ENCODE measurements at places on chromosomes 6 and 20.

DNA sequence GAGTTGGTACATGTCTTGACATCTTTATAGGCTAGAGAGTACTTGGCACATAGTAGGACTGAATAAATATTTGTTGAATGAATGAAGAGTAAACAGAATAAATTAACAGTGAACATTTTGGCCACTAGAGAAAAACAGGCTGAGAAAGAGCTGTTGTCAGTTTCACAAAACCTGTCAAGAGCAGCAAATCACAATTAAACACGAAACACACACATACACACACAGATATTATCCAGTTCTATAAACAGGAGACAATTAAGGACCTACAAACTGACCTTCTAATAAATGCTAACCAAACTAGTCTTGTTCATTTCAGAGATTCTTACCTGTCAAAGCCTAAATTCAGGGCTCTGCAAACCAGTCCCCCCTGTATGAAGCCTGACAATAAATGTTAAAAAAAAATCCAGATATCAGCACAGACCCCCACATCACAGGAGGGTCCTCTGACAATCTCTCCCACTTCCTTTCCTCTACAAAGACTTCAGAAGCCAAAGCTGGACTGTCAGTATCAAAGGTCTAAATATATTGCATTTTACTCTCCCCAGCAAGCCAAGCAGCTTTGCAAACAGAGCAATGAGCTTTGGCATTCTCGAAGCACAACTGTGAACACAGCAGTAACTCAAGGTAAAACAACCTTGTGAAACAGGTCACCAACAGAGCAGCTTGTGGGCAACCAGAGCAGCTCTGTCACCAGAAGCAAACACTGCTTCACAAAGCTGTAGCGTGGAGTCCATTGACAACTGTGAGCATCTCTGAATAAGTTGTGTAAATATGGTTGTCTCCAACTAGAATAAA, 229.9 kb downstream of the TBXT start:
- DNase-seq: no peak

DNA sequence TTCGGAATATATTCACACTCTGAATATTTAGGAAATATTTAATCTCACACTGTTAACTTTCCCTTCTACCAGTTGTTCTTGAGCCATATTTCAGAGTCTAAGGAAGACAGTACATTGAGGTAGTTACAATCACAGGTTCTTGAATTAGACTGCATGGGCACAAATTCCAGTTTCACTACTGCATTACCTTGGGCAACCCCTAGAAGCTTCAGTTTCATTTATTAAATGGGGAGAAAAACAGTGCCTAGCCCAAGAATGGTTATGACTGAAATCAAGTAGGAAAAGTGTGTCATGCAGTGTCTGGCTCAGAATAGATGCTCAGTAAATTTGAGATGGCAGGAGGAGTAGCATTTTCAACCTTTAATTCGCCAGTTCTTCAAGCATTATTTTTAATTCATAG, 124.5 kb upstream of the SAMD5 start:
- DNase-seq: no peak

DNA sequence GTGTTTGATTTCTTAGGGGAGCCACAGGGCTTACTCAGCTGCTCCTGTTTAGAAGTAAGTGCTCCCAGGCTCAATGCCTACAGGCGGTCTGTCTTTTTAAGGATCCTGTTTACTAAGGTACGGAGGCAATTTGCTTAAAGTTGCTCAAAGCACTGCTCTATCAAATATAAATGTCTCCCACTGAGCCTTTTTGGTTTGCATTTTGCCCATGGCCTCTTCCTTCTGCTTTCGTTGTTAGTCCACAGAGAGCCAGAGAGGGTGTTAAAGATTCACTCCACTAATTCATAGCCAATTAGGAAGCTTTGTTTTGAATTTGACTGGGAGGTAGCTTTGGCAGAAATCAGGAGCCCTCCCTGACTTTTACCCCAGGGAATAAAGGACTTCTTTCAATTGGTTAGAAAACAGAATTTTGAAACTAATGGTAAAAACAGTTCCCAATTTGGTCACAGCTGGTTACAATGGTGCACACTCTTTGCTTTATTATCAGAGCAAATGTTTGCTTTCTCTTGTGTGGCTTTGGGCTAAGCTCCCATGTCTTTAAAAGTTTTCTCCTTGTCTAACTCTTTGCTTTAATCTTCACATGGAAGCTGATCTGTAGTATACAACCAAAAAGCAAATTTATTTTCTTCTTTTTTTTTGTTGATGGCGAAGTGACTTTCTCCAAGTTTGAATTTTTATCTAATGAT, 126.2 kb downstream of the IMPG1 start:
- no peak for DNase-seq

DNA sequence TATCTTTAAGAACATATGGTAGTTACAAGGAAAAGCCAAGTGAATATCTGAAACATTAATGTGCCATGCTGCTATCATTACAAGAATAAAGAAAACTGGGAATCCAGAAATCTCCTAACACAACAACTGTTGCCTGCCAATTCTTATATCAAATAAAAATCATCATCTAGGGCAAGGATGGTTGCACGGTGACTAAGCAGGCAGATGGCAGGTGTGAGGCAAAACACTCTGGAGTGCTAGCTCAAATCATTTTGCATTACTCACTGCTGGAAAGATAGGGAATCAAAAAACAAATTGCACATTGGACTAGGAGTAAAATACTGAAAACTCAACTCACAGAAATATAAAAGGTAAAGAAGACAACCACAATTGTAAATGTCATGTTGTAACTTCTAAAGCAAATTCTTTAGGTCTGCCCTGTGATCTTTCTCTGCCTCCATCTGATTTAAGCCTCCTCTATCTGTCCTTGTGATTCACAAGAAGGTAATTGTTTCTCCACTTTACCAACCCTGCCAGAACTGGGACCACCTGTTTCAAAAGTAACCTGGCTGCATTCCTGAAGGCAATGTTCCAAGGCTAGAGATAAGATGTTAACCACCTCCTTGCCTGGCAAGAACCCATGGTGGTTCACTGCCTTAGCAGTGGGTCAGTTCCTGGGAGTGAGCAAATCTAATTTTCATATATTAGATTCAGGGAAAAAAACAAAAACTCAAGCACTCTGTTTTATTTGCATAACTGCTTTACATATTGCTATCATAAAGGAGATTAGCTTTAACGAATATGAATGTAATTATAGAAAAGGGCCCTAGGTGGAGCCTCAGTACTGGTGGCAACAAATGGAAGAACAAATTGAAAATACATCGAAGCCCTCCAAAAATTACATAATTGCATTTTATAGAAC, 33.1 kb upstream of the LCA5 start:
- peak; percentile 38 for DNase-seq

DNA sequence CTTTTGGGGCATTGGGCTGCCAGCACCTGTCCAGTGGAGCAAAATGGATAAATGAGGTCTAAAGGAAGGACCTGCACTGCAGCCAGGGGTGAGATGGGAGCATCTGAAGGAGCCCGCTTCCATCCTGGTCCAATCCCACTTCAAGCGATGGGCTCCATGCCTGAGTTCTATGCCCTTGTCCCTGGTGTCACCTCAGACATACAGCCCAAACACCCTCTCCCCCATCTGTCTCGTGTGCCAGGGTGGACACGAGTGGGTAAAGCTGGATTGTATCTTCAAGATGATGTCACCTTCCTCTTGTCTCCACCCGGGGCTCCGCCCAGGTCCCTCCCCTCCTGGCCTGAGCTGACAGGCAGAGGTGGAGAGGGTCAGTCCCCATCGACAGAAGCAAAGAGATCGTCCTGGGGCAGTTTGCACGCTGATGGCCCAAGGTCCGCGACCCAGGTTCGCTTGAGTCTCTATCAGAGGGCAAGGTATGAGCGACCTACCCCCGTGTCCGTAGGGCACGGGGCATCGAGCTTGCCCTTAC, 544 bp downstream of the SMIM29 start:
- peak; percentile 52 for DNase-seq

- DNase-seq: no peak
These were observed 81.9 kb upstream of the CCDC28A start for GRCh38 chr6:138691595-138692057.

GRCh38 chr20:56715309-56715708, 86.2 kb downstream of the TFAP2C start:
- no peak for DNase-seq

DNA sequence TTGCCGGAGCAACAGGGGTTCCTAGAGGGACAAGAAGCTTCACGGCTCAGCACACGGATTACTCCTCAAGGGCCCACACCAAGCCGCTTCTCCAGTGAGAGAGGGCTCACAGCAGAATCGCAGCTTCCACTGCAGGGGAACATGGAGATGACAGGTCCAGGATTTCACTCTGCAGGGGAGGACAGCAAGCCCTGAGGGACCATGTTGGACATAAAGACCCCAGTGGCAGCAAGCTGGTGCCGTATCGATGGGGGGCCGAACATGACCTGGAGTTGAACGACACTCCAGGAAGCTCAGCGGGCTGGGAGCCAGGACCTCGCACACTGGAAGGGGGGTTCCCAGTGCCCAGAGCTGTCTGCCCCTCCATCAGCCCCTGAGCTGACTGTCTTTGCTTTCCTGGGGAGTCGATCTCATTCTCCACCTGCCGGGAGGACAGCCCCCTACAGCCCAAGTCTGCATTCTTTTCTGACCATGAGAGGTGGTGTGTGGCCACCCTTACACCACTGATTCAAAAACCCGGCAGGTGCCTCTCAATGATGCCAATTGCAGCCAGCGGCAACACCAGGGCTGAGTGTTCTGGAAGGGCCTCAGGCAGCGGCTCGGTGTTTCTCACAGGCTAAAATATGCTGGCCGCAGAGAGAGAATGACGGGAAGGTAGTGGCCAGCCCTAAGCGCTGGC, 194.5 kb upstream of the CDH4 start:
- no peak for DNase-seq

GRCh38 chr6:158849899-158850806, 31.0 kb upstream of the EZR start:
- no peak for DNase-seq

DNA sequence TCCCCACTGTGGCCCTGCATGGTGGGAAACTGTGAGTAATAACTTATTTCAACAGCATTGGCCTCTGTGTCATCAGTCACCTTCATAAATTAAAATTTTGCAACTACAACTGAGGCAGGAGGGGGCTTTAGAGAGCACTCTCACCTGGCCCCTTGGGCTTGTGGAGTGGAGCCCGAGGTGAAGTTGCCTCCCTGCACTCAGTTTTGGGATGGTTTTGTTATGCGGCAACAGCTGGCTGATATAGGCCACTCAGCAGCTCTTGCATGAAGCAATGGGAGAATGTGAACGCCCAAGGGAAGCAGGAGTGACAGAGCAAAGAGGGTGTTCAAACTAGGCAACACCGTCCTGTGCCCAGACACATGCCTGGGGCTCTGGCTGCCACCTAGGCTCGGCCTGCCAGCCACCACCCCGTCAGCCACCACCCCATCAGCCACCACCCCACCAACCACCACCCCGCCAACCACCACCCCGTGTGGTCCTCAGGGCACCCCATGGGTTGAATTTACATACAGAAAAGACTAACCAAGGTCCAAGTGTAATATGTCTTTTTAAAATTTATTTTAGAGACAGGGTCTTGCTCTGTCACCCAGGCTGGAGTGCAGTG, 4.3 kb upstream of the GFRA4 start:
- no peak for DNase-seq

GRCh38 chr6:100845676-100846075, 35.5 kb downstream of the ASCC3 start:
- no peak for DNase-seq

- no peak for DNase-seq
These were observed 48.6 kb downstream of the CD24 start for GRCh38 chr6:106925948-106926347.

DNA sequence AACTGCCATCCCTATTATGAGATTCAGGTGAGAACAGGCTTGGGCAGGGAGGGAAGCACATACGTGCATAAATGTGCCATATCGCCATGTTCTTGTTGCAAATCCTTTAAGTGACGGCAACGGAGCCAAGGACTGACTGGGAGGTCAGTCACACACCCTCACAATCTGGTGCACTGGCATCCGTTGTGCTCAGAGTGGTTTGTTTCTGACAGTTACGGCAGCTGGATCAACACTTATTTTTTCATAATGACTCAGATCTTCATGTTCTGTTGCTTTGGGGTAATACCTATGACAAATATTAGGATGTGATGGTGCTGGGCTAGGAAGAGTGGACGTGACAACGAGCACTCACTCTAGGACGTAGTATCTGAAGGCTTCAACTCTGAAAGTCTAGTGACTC, 56.2 kb upstream of the PREP start:
- no peak for DNase-seq

- peak; percentile 79 for DNase-seq
These were observed 490 bp downstream of the JAG1 start for GRCh38 chr20:10673176-10673841.

- no peak for DNase-seq
These were observed 36.4 kb upstream of the KHDC1 start for GRCh38 chr6:73299151-73299971.

- no peak for DNase-seq
These were observed 84.3 kb downstream of the THBS2 start for GRCh38 chr6:169169375-169169774.

DNA sequence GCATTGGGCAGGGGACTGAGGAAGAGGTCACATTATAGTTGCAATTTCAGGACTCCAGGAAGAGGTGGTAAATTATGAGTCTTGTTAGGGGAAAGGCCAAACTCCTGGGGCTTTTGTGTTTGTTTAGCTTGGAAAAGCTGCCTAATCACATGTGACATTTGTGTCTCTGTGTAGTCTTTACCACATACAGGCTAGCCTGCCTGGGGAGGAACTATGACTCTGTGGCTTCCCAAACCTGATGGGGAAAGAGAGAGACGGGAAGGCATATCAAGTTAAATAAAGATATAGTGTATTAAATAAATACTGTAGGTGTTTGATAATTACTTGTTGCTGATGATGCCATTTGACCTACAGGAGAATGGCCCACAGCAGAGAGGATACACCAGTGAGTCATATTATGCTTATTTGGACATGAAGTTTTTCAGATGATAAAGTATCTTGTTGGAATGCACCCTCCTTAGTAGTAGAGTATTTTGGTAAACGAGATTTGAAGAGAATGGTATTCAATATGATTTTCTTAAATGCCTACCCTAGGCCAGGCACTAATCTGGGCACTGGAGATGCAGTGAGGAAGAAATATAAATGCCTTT, 4.0 kb downstream of the BLTP3A start:
- DNase-seq: no peak

- DNase-seq: no peak
These were observed 227.7 kb downstream of the SLC35F1 start for GRCh38 chr6:118134736-118135135.

GRCh38 chr20:25697132-25697446, 436 bp upstream of the ZNF337 start:
- no peak for DNase-seq
